ENCODE measurements at places on chromosomes 3 and 15.

GRCh38 chr15:32105258-32106241, 75.2 kb downstream of the CHRNA7 start:
- no peak for DNase-seq

GRCh38 chr15:88989578-88989977, 76.4 kb upstream of the MFGE8 start:
- DNase-seq = no peak

- no peak for DNase-seq
Measured at GRCh38 chr3:119352034-119352609, 57.9 kb downstream of the ARHGAP31 start.

DNA sequence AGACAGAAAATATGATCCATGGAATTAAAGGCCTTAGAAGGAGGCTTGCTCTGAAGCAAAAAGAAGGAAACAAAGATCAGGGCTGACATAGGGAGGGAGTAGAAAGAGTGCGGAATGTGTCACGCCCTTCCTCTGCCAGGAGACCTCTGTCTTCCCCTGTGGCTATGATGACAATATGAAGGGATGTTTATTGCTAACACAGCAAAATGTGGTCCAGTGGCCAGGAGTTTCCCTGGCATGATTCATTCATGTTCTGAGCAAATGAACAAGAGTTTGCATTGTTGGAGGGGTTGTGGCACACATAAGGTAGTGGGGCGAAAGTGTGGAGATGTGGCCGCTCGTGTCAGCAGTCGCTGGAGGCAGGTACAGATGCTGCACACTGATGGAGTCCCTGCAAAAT, 169.4 kb downstream of the SHQ1 start:
- no peak for DNase-seq

GRCh38 chr15:56295433-56295832, 51.8 kb upstream of the RFX7 start:
- DNase-seq = no peak

DNA sequence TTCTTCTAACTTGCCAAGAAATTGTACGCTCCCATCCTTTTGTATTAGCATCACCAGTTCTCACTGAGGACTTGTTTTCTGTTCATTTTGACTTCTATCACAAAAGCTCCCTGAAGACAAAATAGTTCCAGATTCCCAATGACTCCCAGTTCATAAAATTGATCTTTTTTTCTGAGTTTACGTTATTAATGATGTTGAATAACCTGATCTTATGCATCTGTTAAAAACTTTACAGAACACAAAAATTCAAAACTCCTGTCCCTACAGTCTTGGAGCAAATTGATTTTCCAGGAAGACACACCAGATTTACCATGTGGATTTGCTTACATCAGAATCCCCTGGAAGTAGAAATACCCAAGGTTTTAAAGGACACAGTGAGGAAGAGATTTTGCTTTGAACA, 8.3 kb upstream of the KCNMB2 start:
- no peak for DNase-seq

- no peak for DNase-seq
Measured at GRCh38 chr15:61687651-61688050, 372.6 kb downstream of the VPS13C start.

GRCh38 chr3:105976196-105976595, 107.4 kb upstream of the CBLB start:
- no peak for DNase-seq

- DNase-seq = no peak
Measured at GRCh38 chr3:42192334-42193200, 73.4 kb downstream of the CCK start.

All from COR-L47 (cell line).